Thoracic aorta (tissue), 2 donors: ENCODE measurements at places on chromosomes 1 and 21.

GRCh38 chr21:38388203-38388602 lies 110.1 kb downstream of the ERG start:
- H3K27ac ChIP-seq: peak overlapping the region; percentile 34
- no peaks in the 10 kb centered on the region for H3K27me3 ChIP-seq
- DNase-seq: no peak
- peaks cover 21% of the 10 kb centered on the region for H3K36me3 ChIP-seq
- peaks cover 49% of the 10 kb centered on the region for H3K4me1 ChIP-seq
- no peak overlapping the region for H3K4me3 ChIP-seq

- H3K4me1 ChIP-seq: peaks cover 39% of the 10 kb centered on the region
- no peak overlapping the region for H3K27ac ChIP-seq
- H3K27me3 ChIP-seq: no peaks in the 10 kb centered on the region
- H3K36me3 ChIP-seq: no peaks in the 10 kb centered on the region
- H3K4me3 ChIP-seq: no peak overlapping the region
- DNase-seq: no peak
Measured at GRCh38 chr1:115649964-115650363, 8.2 kb downstream of the VANGL1 start.

DNA sequence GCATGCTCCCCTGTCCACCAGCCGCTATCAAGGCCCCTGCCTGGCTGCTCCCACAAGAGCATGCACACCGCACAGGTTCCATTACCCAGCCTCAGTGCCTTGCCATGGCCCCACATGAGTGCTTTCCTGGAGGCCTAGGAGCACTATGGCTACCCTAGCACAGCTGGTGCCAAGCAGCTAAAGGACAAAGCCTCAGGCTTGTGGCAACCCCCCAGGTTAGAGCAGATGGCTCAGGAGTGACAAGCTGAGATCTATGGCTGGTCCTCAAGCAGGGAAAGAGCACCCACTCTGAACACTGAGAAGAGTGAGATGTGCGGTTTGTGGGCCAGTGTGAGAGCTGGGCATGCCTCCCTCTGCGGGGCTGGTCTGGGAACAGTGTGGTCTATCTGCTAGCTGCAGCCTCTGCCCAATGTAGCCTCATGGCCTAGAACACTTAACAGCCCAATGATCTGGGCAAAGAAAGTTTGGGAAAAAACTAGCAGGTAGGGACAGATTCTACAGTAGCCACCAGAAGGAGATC lies 129.8 kb downstream of the VAV3 start:
- DNase-seq: no peak
- H3K4me1 ChIP-seq: no peaks in the 10 kb centered on the region
- no peaks in the 10 kb centered on the region for H3K27me3 ChIP-seq
- no peak overlapping the region for H3K4me3 ChIP-seq
- no peaks in the 10 kb centered on the region for H3K36me3 ChIP-seq

DNA sequence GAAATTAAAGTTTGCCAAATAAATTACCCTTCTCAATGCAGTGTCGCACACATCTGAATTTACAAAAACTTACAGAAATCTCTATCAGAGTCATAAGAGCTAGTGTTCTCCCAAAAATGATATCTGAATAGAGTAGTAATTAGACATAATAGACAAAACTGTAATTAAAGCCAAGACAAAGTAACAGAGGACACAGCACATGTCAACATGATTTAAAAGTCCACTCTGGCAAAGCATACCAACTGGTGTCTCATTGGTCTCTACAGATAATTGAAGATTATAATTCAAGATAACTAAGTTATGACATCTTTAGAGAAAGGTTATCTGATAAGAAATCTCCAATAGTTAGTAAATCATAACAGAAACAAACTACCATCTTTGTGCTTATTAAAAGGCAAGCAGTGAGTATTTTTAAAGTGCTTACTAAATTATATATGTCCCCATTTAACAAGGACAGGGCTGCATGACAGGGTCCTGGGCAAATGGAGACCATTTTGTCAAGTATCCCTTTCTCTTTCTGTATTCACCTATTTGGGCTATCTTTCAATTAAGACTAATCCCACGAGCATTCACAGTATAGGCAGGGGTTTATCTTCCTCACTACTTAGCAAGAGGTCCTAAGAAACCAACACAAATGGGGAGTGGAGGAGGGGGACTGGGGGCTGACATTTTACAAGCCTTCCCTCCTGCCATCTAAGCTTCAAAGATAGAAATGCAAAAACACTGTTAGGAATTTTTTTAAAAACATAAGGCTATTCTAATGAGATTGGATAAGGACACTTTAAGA lies 26.0 kb downstream of the PTP4A2 start:
- no peak overlapping the region for H3K4me3 ChIP-seq
- H3K36me3 ChIP-seq: peaks cover 15% of the 10 kb centered on the region
- no peaks in the 10 kb centered on the region for H3K27me3 ChIP-seq
- no peak overlapping the region for H3K27ac ChIP-seq
